ENCODE measurements at places on chromosomes 13 and 19.

- no peak for DNase-seq
Measured at GRCh38 chr13:34617473-34618083, 324.5 kb upstream of the NBEA start.

GRCh38 chr19:42397263-42398166, 7.4 kb upstream of the CNFN start:
- DNase-seq = no peak

GRCh38 chr19:46704379-46705076, 12.4 kb downstream of the PRKD2 start:
- peak; percentile 96 for DNase-seq

GRCh38 chr13:97091196-97091595, 96.9 kb upstream of the OXGR1 start:
- DNase-seq = no peak

GRCh38 chr13:46665633-46666482, 112.9 kb downstream of the LRCH1 start:
- DNase-seq = no peak

DNA sequence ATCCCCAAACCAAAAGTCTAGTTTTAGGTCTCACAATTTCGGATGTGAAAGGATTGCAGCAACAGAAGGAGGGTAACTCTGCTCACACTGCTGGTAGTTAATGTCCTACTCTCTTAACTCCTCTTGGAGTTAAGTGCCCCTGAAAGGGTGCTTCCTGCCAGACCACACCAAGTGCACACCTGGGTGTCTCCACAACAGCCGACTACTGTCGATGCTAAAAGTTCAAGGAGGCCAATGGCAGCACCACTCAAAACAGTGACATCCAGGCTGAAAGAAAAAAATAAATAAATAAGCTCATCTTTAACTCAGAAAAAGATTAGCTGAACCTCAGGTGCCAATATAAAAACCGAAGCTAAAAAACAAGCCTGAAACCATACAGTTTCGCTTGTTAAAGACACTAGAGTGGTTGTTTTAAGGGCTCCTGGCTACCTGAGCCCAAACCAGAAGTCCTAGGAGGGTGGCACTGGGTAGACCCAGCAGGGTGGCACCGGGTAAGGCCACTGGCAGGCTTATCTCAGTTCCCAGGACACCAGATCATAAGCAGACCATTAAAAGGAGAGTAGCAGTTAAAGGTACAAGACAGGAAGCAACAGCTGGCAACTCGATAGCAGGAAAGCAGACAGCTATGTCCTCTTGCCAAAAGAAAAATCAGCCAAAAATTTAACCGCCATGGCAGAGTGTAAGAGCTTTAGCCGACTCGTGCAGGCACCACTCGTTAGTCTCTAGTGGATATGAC, 39.3 kb downstream of the BRD4 start:
- DNase-seq = no peak

- no peak for DNase-seq
Measured at GRCh38 chr19:35087393-35087792, 28.2 kb upstream of the FXYD3 start.

DNA sequence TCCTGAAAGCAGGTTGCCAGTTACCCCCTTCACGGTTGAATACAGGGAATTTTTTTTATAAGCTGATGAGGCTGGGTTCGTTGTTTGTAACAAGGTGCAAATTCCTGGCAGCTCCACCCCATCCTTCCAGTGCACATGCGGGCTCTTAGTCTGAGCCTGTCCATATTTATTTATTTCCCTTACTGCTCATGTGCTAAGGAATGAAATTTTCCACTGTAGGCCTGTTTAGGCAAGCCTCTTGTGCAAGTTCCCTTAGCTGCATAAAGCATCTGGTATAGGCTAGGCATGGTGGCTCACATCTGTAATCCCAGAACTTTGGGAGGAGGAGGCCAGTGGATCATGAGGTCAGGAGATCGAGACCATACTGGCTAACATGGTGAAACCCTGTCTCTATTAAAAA, 560.9 kb upstream of the PCDH9 start:
- no peak for DNase-seq

GRCh38 chr13:105509981-105510762, 1025.3 kb downstream of the EFNB2 start:
- DNase-seq = no peak

DNA sequence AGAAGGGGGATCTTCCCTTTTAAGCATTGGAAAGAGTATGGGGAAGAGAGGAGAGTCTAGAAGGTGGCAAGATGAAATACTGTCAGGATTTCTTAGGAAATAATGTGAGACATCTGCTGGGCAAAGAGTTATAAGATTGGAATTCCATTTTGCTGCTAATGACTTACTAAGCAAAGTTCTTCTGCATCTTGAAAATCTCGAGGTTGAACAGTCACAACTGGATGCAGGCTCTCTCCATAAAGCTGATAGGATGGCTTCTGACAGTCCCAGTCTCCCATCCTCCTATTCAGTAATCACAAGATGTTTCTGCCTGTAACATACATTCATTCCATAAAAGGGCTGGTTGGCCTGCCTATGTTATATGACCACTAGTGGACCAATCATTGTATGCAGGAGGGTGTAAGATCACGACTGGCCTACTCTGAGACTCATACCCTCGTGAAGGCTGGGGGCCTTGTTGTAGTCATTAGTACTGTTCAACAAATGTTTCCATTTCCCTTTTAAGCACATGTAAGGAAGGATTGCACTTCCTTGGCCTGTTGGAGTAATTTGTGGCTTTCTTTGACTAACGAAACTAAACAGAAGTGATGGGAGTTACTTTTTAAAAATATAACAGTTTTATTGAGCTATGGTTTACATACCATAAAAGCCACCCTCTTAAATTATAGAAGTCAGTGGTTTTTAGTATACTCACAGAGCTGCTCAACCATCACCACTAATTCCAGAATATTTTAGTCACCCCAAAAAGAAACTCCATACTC, 45.0 kb upstream of the TDRD3 start:
- DNase-seq = no peak

DNA sequence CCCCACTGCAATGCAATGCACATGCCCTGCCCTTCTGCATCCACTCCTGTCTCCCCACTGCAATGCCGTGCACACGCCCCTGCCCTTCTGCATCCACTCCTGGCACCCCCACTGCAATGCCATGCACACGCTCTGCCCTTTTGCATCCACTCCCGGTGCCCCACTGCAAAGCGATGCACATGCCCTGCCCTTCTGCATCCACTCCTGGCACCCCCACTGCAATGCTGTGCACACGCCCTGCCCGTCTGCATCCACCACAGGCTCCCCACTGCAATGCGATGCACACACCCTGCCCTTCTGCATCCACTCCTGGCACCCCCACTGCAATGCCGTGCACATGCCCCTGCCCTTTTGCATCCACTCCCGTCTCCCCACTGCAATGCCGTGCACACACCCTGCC, 98.1 kb downstream of the KCTD15 start:
- no peak for DNase-seq

DNA sequence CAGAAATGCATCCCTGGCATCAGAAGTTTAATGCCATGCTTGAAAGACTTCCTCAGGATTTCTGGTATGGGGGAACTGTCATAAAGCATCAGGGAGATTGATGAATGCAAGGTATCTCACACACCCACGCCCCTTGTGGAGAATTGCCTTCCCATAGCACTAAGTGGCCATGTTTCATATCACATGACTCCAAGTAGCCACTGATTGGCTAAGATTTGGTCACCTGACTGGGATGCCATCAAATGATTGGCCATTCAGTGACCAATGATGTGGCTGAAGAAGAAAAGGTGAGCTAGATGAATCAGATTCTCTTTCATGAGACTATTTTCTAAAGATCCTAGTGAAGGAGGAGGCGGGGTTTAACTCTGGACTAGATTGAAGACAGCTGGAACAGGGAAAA, 7.3 kb downstream of the KLK8 start:
- DNase-seq = no peak

GRCh38 chr19:5115771-5116202, 146.9 kb downstream of the KDM4B start:
- DNase-seq = no peak

DNA sequence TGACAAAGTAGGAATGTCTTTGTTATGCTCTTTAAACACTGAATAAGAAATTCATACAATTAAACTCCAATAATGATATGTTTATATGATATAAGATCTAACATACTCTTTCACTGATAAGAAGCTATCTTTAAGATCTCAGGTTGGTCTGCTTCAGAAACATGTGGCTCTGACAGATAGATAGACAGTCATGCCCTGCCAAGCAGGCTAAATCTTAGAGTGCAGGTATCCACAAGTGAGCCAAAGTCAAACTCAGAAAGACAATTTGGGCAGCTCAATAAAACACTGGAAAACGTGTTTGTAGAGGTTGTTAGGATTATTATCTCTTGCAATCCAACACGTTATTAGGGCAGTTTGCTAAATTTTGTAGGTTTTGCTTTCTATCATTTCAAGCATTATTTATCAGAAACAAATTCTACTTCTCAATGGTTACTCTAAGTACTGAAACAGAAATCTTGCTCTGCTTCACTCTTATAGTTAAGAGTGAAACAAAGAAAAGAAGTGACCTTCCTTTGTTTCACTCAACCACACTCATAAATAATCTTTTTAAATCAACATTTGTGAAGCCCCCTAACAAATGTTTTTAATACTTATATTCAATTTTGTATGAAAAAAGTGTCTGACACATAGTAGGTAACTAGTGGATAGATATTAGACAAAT, 1255.6 kb downstream of the DIAPH3 start:
- DNase-seq = no peak

DNA sequence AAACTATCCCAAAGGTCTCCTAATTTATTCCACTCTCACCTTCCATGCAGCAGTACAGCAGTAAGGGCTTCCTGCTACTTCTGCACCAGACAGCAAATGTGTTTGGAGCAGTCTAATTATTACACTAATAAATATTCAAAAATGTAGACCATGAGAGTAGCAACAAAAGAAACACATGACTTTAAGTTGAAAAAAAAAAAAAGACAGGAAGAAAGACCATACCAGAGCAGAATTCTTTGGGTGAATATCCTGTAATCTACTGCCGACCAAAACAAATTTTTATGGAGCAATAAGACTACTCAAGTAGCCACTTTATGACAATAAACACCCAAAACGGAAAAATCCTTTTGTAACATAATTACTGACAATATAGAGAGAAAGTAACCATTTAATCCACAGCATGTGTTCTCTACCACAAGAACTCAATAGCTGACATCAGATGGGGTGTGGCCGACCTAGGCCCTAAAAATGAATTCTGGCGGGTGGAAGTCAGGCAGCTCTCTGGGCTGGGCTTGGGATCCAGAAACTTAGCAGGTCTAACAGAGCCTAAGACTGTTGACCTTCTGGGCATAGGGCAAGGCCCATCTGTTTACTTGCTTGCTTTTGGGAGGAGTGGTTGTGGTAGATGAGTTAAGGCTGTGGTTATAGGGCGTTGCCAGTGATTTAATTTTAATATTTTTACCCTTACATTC, 4.6 kb downstream of the KLF12 start:
- DNase-seq = no peak

- no peak for DNase-seq
Measured at GRCh38 chr19:24051516-24051915, 35.5 kb upstream of the ZNF254 start.

GRCh38 chr19:7074705-7075282, 5.3 kb downstream of the ZNF557 start:
- no peak for DNase-seq

DNA sequence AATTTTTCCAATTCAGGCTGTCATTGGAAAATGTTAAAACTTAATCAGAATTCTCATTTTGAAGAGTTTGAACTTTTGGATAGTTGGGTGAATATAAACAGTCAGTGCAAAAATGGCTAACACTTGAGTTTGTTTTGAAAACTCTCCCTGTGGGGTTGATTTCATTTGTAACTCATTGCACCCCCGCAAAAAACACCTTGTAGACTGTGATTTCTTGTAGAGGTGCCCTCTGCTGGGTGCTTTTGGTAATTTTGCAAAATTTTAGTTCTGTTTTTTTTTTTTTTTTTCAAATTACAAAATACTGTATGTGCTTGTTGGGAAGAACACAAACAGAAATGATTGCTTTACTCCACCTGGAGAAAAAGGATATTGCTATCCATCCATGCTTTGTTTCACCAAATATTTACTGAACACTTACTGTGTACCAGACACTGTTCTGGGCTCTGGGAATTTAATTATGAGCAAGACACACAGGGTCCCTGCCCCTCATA, 28.2 kb upstream of the GPI start:
- DNase-seq = peak; percentile 50

DNA sequence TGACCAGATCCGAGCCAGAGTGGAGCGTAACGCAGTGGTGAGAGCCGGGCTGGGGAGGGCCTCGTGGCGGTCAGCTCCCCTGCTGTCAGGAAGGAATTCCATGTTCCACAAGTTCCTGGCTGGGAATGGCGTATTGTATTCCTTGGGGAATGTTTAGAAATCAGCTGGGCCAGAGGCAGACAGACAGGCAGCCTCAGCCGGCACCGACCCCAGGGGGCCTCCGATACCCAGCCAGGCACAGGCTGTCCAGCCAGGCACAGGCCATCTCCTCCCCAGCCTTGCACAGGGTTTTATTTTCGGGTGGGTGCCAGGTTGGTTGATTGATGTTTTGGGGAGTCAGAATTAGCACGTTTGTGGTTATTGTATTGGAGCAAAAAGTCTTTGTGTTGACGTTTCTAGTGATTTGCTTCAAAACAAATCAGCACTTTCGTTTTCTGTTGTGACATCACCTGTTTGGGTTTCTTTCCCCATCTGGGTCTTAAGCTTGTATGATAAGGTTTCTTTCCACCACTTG, 126.6 kb upstream of the MCF2L start:
- DNase-seq = no peak

GRCh38 chr13:32246468-32246867, 68.7 kb downstream of the ZAR1L start:
- peak; percentile 24 for DNase-seq

GRCh38 chr13:92657565-92657964, 569.0 kb upstream of the GPC6 start:
- DNase-seq = no peak

GRCh38 chr13:100808330-100809128, 133.9 kb upstream of the TMTC4 start:
- DNase-seq = no peak

- no peak for DNase-seq
Measured at GRCh38 chr13:112128331-112128610, 61.3 kb downstream of the SOX1 start.

- peak; percentile 82 for DNase-seq
Measured at GRCh38 chr19:10388957-10389356, 8.6 kb upstream of the TYK2 start.

DNA sequence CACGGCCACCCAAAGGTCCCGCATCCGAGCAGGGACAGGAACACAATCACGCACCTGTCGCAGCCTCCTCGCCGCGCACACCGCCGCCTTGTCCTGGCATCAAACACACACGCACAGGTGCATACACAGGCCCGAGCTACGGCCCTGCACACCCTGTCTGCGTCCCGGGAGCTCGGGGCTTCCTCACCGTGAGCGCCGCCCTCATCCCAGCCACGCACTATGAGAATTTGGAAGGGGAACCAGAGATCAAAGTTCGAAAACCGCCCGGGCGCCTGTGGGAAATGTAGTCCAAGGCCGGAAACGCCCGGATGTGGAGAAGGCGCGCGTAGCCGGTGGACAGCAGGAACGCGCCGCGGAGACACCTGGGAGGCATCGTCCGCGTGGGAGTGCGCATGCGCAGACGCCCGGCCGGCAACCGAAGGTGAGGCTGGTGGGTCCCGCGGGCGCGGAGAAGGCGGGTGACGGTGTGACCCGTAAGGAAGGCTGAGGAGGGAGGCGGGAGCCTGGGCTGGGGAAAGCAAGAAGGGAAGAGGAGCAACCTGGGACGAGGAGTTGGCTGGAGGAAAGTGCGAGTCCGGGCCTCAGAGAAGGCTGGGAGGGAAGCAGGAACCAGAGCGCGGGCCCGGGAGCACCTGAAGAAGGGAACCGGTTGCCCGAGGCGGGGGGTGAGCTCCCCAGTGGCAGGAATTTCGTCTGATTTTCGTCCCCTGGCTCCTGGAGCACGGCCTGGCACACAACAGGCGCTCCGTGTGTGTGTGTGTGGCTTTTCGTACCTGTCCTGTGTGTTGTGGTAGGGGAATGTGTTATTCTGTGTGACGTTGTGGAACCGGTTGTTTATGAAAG, at the start of gene ZNF567:
Gene ZNF567 (plus strand): TSS at position 399 of the 843 bp plus-strand sequence. CDS start 7,256 bp downstream, outside the sequence.
- DNase-seq = peak; percentile 98
